ENCODE measurements at places on chromosomes 12 and 14. TPM values are rescaled to one million over a fixed set of nuclear protein-coding genes. Genes with fewer than 3 reads are reported as not detected.

DNA sequence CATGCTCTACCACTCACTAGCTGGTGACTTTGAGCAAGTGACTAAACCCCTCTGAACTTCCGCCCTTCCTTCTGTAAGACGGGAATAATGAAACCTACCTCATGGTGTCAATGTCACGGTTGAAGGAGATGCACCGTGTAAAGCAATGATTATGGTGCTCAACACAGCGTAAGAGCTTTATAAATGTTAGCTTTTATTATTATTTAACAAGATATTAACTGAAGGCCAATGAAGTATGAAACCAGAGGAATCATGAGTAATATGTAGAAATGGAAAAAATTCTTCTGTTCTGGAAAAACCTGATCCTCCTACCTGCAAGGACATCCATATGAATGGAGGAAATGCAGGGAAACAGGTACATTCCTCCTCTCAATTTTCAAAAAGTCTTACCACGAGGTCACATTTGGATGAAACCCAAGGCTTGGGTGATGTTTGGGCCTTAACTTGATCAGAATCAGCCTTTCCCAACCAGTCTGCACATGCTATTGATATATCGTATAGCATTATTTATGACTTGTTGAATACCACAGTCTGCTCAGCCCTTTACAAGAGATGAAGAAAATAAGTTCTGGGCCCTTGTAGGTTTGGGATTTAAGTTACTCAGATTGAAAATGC lies 166.8 kb upstream of the TBX3 start:
- no peaks in the 10 kb centered on the region for H3K4me1 ChIP-seq
- no peaks in the 10 kb centered on the region for H3K36me3 ChIP-seq
- H3K4me3 ChIP-seq = no peak overlapping the region
- H3K27me3 ChIP-seq = peaks cover 3% of the 10 kb centered on the region
- no peak for DNase-seq

DNA sequence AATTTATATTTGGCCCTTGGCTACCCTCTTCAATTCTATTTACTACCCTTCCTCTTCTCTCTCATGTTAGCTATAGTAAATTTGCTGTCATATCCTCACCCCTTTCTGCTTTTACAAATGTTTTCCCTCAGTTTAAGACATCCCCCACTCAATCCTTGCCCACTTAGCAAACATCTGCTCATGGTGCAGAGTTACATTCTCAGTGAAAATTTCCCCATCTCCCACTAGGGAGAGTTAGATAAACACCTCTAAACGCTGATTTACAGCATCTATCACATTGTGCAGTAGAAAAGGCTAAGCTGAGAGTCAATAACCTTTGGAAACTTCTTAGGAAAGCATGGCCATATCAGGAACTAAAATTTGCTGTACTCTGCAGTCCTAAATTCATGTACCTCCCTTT lies 69.0 kb downstream of the DENND5B start:
- H3K4me1 ChIP-seq = no peaks in the 10 kb centered on the region
- H3K36me3 ChIP-seq = no peaks in the 10 kb centered on the region
- peaks cover 1% of the 10 kb centered on the region for H3K27me3 ChIP-seq
- H3K4me3 ChIP-seq = no peak overlapping the region

DNA sequence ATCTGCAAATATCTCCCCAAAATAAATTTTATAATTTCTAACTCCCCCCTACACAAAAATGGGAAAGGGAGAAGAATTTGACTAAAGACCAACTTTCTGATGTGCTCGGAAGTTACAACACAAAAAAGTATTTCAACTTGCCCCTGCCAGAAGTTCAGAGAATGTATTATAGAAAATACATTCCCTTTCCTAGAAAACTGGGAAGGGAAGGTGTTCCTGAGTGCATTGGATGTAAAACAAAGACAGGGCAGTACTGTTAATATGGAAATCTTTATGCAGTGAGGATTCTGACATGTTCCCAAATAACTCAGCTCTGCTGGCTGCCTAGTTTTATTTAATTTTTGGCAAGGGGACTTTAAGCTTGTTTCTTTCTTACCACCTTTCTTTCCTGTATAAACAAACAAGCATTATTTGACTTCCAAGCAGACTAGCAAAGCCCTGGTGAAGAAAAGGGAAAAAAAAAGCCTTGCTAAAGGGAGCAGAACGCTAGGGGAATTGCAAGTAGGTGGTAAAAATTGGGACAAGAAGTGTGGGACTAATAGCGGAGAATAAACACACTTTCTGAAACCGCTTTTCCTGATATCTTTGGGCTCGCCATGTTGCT lies 124.1 kb downstream of the STXBP6 start:
- no peaks in the 10 kb centered on the region for H3K4me1 ChIP-seq
- no peak overlapping the region for H3K4me3 ChIP-seq
- DNase-seq = no peak
- no peaks in the 10 kb centered on the region for H3K36me3 ChIP-seq

- H3K27me3 ChIP-seq = no peaks in the 10 kb centered on the region
- DNase-seq = no peak
- no peak overlapping the region for H3K27ac ChIP-seq
- H3K4me3 ChIP-seq = no peak overlapping the region
- H3K36me3 ChIP-seq = no peaks in the 10 kb centered on the region
These were observed 9.7 kb downstream of the PIK3C2G start for GRCh38 chr12:18270958-18271460.

DNA sequence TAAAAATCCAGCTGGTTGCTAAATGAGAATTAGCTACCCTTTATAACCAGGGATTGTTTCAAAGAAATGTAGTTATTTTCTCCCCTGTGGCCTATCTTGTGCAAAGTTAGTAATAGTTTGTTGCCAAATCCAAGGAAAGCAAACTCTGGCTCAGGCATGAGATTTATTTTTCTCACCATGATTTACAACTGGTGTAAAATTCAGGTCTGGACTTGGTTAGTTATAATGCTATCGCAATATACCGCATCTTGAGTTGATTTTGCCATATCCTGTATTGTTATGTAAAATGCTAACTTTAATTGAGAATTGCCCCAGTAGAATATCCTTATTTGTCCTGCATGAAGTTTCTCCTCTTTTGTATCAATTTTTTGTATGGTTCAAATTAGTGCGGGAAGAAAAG lies 135.5 kb downstream of the CRADD start:
- H3K4me1 ChIP-seq = peaks cover 11% of the 10 kb centered on the region
- no peak for DNase-seq
- no peaks in the 10 kb centered on the region for H3K36me3 ChIP-seq
- peaks cover 7% of the 10 kb centered on the region for H3K27me3 ChIP-seq
- H3K4me3 ChIP-seq = no peak overlapping the region

GRCh38 chr12:65681226-65681625 lies 143.1 kb upstream of the HMGA2 start:
- H3K4me3 ChIP-seq = no peak overlapping the region
- H3K27ac ChIP-seq = no peak overlapping the region
- no peaks in the 10 kb centered on the region for H3K4me1 ChIP-seq
- H3K36me3 ChIP-seq = no peaks in the 10 kb centered on the region
- DNase-seq = no peak

- H3K27ac ChIP-seq = no peak overlapping the region
- peaks cover 2% of the 10 kb centered on the region for H3K27me3 ChIP-seq
- no peak overlapping the region for H3K4me3 ChIP-seq
- no peak for DNase-seq
- H3K4me1 ChIP-seq = no peaks in the 10 kb centered on the region
These were observed 177.0 kb upstream of the TMEM132C start for GRCh38 chr12:128089961-128090360.

- no peak overlapping the region for H3K27ac ChIP-seq
- no peaks in the 10 kb centered on the region for H3K36me3 ChIP-seq
- H3K4me1 ChIP-seq = no peaks in the 10 kb centered on the region
- DNase-seq = peak; percentile 12
- peaks cover 27% of the 10 kb centered on the region for H3K27me3 ChIP-seq
These were observed 45.2 kb upstream of the C14orf132 start for GRCh38 chr14:95993768-95994592.

GRCh38 chr12:28089338-28089737 lies 100.9 kb upstream of the CCDC91 start:
- H3K36me3 ChIP-seq = no peaks in the 10 kb centered on the region
- H3K4me3 ChIP-seq = no peak overlapping the region
- no peaks in the 10 kb centered on the region for H3K4me1 ChIP-seq
- no peak overlapping the region for H3K27ac ChIP-seq
- DNase-seq = no peak

GRCh38 chr14:36660736-36661505 lies 739 bp upstream of the PAX9 start:
- DNase-seq = no peak
- no peak overlapping the region for H3K27ac ChIP-seq
- H3K27me3 ChIP-seq = peaks cover 58% of the 10 kb centered on the region
- H3K4me1 ChIP-seq = peaks cover 2% of the 10 kb centered on the region
- no peak overlapping the region for H3K4me3 ChIP-seq
- peaks cover 11% of the 10 kb centered on the region for H3K36me3 ChIP-seq

GRCh38 chr12:109782326-109782703 lies 50.9 kb downstream of the TRPV4 start:
- peaks cover 2% of the 10 kb centered on the region for H3K27me3 ChIP-seq
- no peaks in the 10 kb centered on the region for H3K36me3 ChIP-seq
- no peak overlapping the region for H3K27ac ChIP-seq
- H3K4me1 ChIP-seq = peaks cover 10% of the 10 kb centered on the region
- no peak for DNase-seq

GRCh38 chr14:73403181-73403752 lies 55.1 kb downstream of the NUMB start:
- no peak overlapping the region for H3K27ac ChIP-seq
- H3K36me3 ChIP-seq = no peaks in the 10 kb centered on the region
- H3K27me3 ChIP-seq = no peaks in the 10 kb centered on the region
- DNase-seq = no peak
- H3K4me3 ChIP-seq = no peak overlapping the region

DNA sequence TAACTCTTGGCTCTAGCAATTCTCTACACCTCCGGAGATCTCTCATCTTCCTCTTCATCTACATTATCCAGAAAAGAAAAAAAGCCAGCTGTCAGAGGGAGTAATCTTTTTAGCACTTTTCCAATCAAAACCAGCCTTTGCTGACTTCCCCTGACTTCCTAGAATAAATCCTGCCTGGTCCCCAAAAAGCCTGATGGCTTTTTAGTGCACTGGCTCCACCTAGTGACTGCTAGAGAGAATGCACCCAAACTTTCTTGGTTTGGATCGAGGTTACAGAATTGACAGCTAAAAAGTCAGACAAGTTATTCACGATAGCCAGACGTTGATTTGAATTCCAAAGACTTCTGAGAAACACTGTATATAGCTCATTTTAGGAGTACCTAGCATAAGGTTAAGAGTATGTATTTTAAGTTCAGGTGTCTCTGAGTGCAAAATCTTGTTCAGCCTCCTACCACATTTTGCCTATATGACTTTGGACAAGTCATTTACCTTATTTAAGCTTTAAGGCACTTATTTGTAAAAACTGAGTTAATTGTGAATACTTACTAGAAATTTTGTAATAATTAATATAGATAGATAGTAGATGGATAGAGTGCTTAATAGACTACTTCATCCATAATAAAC lies 185.7 kb upstream of the GRIN2B start:
- DNase-seq = peak; percentile 12
- no peaks in the 10 kb centered on the region for H3K4me1 ChIP-seq
- no peaks in the 10 kb centered on the region for H3K36me3 ChIP-seq
- no peak overlapping the region for H3K27ac ChIP-seq

- H3K4me3 ChIP-seq = no peak overlapping the region
- no peak for DNase-seq
- no peaks in the 10 kb centered on the region for H3K36me3 ChIP-seq
- H3K4me1 ChIP-seq = no peaks in the 10 kb centered on the region
These were observed 84.6 kb downstream of the GARIN6 start for GRCh38 chr12:99732131-99732530.

- peak; percentile 48 for DNase-seq
- H3K4me1 ChIP-seq = peaks cover 80% of the 10 kb centered on the region
- H3K36me3 ChIP-seq = peaks cover 23% of the 10 kb centered on the region
These were observed 496 bp downstream of the PPP2R5C start for GRCh38 chr14:101761881-101762529.

DNA sequence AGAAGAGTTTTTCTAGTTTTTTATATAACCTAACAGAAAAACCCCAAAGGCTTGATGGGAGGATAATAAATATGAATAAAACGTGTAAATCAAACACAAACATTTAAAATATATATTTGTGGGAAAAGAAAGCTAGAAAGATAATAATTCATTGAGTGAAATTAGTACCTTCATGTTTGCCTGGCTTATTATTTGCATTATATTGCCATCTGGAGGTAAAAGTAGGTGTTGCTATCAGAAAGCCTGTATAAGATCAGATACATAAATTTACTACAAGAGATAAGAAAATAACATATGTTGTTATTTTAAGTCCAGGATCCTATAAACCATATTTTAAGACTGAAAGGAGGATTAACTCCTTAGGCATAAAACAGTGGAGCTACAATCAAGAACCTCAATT lies 77.7 kb downstream of the NTS start:
- H3K4me3 ChIP-seq = no peak overlapping the region
- no peaks in the 10 kb centered on the region for H3K4me1 ChIP-seq
- no peaks in the 10 kb centered on the region for H3K27me3 ChIP-seq
- H3K27ac ChIP-seq = no peak overlapping the region

CLEC4A gene
- polyA plus RNA-seq = 1.6 TPM

TXNRD1 gene
- 51.0 TPM for polyA plus RNA-seq

ZDHHC22 gene
- not detected for polyA plus RNA-seq

KIF5A gene
- polyA plus RNA-seq = not detected

All from immature natural killer cell (primary cell).